ENCODE measurements at places on chromosomes 12 and 14.

DNA sequence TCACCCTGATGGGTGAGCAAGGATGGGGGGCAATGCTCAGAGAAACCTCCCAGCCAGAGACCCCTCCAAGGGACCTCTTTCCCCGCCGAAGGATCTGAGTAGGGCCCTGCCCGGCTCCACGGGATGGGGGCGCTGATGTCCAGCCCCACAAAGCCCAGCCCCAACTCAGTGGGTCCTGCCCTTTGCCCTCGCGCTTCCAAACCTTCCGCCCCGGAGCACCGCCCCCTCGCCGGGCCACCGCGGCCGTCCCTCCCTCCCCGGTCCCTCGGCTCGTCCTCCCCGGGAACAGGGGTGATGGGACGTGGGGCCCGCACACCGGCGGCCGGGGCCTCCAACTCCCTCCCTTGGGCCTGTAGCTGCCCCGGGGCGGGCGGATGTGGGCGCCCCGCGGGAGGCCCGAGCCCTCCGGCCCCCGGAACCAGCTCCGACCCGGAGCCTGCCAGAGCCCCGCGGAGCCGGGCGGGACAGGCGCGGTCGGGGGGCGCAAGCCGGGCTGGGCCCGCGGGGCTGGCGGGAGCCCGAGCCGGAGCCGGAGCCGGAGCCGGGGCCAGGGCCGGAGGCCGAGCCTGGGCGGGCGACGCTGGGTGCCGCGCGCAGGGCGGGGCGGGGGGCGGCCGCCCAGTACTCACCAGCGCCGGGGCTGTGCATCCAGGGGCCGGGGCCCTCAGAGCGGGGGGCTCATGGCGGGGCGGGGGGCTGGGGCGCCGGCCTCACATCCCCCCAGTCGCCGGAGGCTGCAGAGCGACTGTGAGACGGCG, 386 bp downstream of the HDAC7 start:
- no peak for DNase-seq

DNA sequence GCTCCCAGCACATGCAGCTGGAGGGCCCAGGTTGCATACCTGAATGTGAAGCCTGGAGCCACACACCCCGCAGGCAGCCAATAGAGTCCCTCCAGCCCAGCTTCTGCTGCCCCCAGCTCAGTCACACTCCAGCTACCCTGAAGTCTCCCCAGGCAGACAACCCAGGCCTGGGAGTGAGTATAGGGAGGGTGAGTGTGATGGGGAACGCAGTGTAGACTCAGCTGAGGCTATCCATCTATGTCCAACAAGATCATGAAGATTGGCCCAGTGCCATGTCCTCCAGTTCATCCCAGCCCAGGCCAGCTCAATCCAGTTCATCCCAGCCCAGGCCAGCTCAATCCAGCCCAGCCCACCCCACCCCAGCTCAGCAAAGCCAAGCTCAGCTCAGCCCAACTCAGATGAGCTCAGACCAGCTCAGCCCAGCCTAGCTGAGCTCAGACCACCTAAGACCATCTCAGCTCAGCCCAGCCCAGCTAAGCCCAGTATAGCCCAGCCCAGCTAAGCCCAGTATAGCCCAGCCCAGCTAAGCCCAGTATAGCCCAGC, 330.4 kb downstream of the TMEM121 start:
- no peak for DNase-seq

DNA sequence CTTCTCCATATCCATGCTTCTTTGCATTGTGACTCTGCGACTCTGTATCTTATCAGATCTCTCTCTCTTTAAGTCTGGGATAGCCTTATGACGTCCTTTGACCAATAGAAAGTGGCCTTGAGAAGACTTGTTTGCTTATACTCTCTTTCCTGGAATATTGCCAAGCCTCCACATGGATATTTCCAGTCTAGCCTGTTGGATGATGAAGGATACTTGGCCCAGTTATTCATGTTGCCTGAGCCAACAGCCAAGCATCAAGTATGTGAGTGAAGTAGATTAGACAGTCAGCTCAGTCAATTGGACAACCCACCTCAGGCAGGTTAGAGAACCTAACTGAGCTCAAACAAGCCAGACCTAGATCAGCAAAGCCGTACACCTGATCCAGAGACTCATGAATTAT, 864.2 kb upstream of the MGAT4C start:
- no peak for DNase-seq

GRCh38 chr14:97025722-97026121, 228.5 kb downstream of the VRK1 start:
- no peak for DNase-seq
